HAP-1 (cell line): ENCODE measurements at places on chromosomes 1 and 21.

- DNase-seq = no peak
These were observed 1317.0 kb downstream of the MRPL39 start for GRCh38 chr21:24290151-24290833.

GRCh38 chr1:18941221-18942141 lies 15.0 kb downstream of the IFFO2 start:
- DNase-seq = peak; percentile 39

- no peak for DNase-seq
These were observed 1.4 kb upstream of the ARHGEF2 start for GRCh38 chr1:155979597-155980343.

DNA sequence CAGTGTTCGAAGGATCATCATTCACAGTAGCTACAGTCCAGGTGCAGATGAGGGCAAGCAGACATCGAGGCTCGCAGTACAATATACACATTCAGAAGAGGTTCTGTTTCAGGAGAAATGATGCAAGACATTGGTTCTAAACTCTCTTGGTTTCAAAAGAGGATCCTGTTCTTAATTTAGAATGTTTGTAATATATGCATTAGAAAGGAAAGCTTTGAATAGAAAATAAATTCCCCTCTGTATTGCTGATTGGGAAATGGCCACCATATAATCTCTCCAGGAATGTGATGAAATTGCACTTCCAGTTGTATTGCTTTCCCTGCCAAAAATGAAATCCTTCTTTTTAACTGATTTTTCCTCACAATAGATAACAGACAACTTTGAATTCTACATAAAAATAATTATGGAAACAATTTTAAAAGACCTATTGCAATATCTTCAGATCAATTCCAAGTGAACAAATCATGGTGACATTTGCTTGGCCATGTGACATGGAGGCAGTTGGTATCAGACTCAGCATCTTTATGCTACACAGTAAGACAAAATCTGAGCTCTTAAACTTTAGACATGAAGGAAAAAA lies 27.6 kb upstream of the SIPA1L2 start:
- no peak for DNase-seq

GRCh38 chr1:108570998-108571401 lies 11.1 kb downstream of the EEIG2 start:
- no peak for DNase-seq

GRCh38 chr1:169514566-169515270 lies 29.0 kb upstream of the SLC19A2 start:
- no peak for DNase-seq
